ENCODE measurements at places on chromosomes 1 and 21.
A peak's percentile ranks its signal among the peaks of the same experiment; 100 is the strongest.

DNA sequence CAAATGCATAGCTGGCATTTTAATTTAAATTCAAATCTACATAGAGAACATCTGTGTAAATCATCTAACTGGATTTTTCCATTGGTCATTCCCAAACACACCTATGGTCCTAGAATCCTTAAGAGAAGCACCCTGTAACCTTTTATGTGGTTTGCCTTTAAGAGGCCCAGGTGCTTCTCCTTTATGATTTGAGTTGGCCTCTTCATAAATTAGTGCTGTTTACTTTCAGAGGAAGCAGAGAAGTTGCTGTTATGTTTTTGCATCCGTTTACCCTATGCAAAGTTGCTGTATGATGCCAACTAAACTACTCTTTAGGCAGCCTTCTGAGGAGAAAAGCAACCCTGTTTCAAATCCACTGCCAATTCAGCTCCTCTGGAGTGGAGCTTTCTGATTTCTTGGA, 193.8 kb downstream of the HS2ST1 start:
- no peak for DNase-seq

DNA sequence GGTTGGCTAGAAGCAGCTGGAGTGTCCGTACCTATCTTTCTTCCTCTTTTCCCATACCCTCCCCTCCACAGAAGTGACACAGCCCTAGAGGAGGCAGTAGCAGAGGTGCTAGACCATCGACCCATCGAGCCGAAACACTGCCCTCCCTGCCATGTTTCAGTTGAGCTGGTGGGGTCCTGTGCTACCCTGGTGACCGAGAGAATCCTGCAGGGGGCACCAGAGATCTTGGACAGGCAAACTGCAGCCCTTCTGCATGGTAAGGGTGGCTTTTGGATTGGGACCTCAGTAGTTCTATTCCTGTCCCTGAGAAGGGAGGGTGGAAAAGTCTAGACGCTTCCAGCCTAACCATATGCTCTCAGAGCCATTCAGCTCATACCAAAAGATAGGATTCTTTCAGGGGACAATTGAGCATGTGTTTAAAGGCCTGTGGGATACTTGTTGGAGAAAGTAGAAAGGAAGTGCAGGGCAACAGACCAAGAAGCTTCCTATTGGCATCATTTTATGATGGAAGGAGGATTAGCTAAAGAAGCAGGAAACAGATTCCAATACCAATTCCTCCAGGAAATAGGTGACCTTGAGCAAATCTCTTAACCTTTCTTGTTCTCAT, 11.7 kb upstream of the BNIPL start:
- peak; percentile 60 for DNase-seq

DNA sequence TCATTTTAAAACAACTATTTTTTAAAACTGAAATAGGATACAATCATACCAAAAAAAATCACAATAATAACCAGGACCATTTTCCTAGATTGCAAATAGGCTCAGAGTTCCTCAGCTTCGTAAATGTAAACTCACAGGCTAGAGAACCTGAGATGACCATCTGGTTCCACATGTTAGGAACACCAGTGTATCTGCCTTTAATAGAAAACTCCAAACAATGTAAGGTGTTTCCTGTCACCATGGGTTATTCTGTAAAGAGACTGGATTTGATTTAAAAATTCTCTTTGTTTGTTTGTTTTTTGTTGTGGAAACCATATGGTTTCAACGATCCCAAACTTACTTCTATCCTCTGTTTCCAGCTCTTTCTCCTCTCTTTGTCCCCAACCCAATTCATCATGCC, 197.5 kb downstream of the ZZZ3 start:
- no peak for DNase-seq

GRCh38 chr21:24395320-24395923, 1211.9 kb downstream of the MRPL39 start:
- DNase-seq, result no peak

GRCh38 chr1:226660410-226661182, 78.5 kb downstream of the ITPKB start:
- DNase-seq, result no peak

- peak; percentile 74 for DNase-seq
These were observed 280.2 kb downstream of the DPYD start for GRCh38 chr1:97640677-97641076.

- DNase-seq, result peak; percentile 73
These were observed 421.8 kb downstream of the PTBP2 start for GRCh38 chr1:97143236-97143882.

GRCh38 chr1:247448107-247448791, 9.7 kb downstream of the OR2B11 start:
- DNase-seq, result peak; percentile 68

- DNase-seq, result no peak
These were observed 2.7 kb upstream of the ZBTB21 start for GRCh38 chr21:42012763-42013329.

GRCh38 chr21:44455524-44456213, 359 bp downstream of the LRRC3 start:
- no peak for DNase-seq

GRCh38 chr1:159763686-159764085, 17.1 kb upstream of the DUSP23 start:
- DNase-seq, result no peak

DNA sequence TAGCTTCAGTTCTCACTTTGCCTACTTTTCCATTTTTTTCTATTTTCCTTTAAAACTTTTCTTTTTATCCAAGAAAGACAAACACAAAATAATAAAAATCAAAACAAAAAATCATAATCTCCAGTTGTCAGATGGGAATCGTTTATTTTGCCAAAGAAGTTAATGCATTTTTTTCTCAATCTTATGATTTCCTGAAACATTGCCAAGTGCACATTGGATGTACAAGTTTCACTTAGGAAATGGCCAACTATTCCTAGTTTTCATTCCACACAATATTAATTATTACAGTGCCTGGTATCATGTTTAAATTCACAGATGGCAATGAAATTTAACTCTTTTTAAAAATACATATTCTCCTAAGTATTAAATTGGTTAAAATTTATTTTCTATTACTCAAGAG, 1050.5 kb downstream of the TTLL7 start:
- no peak for DNase-seq

- peak; percentile 93 for DNase-seq
These were observed 78.7 kb downstream of the PBX1 start for GRCh38 chr1:164637461-164638375.

DNA sequence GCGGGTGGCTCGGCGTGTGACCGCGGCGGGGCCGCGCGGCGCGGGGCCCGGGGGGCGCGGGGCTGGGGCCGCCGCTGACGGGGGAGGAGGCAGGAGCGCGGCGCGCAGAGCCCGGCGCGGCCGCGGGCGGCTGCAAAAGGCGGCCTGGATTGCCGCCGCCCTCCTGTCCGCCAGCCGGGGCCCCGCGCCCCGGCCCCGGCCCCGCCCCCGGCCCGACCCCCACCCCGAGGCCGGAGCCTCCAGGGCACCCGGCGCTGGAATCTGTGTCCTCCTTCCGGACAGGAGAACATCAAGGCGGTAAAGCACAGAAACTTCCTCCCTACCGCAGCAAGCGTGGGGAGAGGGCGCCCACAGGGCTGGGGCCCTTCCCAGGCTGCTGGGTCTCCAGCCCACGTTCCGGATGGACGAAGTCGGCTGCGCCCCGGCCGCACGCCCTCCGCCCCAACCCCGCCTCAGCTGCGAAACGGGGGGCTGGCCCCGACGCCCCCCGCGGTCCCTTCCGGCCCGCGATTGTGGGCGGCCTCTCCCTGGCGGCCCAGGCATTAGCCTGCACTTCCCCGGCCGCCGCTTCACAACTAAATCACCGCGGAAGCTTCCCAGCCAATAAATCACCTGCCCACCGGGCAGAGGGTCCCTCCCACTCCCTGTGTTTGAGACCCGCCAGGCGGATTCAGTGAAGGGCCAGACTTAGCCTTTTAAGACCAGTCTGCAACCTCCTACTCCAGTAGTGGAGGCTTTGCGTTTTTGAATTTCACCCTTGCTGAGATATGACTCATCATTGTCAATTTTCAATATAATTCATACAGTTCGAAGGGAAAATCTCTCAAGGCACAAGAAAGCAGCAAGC, 106.0 kb downstream of the SLC45A1 start:
- DNase-seq, result peak; percentile 64

GRCh38 chr1:181219938-181220337, 131.4 kb downstream of the IER5 start:
- DNase-seq, result no peak

- DNase-seq, result no peak
These were observed 210.4 kb upstream of the CSF3R start for GRCh38 chr1:36693161-36693525.

DNA sequence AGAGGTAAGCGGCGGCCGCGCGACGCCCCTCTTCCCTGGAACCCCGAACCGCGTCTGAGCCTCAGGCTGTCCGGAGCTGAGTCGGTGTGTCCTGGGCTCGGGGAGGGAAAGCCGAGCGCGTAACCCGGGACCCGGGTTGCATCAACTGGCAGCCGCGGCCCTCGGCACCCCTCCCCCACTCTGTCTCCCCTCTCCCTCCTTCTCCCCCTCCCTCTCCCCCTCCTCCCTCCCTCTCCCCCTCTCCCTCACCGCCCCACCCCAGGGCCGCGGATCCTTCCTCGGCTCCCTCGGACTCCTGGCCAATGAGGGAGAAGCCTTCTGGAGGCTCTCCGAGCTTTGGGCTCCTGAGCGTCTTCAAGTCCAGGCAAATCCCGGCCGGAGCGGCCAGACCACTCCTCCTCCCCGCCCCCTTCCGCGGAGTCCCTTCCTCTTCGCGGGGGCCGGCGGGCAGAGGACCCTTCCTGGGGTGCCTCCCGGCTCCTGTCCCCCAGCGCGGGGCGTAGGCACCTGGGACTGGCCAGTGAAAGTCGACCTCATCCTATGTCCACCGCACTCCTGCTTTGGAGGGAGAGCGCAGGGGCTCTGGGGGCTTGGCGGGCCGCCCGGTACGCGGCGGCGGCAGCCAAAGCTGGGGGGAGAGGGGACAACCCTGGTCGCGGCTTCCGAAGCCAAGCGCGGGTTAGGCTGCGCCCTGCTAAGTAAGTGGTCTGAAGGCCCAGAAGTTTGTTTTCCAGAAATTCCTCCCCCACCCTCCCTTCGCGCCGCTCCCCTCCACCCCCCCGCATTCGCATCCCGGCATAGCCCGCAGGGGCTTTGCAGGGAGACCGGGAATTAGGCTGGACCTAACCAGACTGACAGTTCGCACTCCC, 850 bp downstream of the SESN2 start:
- DNase-seq, result peak; percentile 82

DNA sequence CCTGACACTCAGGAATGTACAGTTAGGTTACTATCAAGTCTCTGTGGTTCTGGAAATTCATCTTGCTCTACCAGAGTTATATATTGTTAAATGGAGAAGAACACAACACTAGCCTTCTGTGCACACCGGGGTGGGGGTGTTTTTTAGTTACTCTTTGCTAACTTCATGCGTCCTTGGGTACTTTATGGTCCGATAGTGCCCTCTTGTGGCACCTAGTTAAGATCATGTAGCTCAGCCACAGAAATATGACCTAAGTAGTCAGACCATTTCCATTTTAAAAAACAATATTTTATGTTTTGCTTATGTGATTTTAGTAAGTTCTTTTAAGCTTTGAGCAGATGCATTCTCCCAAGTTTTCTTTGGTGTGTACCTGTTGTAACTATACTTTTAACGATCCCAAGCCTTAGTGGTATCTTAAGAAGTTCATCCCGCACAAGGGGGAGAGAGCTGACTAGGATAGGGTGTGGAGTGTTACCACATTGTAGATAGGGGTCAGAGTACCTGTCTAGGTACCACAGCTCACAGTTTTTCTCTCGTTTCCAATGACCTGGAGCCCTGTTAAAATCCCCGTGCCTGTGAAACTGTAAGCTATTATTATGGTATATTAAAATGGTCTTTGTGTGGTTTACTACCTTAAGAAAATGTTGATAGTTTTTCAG, 20.6 kb upstream of the SH3D21 start:
- peak; percentile 86 for DNase-seq

GRCh38 chr1:30138891-30139290, 584.5 kb downstream of the MATN1 start:
- no peak for DNase-seq

DNA sequence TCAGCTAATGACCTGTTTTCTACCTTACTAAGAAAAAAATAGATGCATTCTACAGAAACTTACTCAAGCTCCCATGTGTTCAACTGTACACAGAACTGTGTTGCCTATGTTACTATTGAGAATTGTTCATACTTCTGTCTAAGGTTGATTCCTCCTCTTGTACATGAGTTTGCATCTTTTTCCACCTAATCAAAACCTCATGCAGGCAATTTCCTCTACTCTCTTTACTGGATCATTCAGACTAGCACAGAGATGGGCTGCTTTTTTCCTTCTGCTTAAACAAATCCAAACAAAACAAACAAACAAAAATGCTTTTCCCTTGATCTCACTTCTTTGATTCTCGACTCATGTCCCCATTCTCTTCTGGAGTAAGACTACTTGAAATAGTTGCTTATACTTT, 58.8 kb upstream of the PTGFR start:
- no peak for DNase-seq

DNA sequence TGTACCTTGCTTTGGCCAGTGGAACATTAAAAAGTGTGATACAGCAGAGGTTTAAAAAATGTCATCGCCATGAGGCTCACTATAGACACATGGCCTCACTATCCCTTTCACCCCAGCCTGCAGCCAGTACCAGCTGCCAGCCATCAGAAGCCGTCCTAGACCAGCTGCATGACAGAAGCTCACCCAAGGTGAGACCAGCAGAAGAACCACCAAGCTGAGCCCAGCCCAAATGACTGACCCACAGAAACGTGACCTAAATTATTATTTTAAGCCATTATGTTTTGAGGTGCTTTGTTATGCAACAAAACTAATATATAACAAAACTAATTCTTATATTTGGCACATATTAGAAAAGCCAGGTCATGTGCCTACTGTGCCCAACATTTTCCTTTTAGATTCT, 91.1 kb downstream of the KCNN3 start:
- no peak for DNase-seq

GRCh38 chr1:1543706-1544099, 3.3 kb upstream of the TMEM240 start:
- peak; percentile 16 for DNase-seq

DNA sequence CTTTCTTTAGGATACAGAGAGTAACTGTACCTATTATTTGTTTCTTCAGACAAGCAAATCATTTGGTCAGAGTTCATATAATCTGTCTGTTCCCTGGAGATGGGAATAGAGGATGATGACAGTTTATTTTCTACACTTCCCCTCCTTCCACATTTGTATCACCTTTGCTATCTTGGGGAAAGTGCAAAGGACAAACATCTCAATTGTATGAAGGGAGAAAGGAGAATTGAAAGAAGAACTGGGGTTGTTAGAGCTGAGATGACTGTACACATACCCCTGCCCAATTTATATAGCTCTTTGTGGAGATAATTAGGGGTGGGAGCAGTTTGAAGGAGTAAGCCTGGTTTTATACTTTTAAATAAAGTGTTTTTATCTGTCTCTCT, 14.0 kb downstream of the POLR3GL start:
- no peak for DNase-seq

GRCh38 chr1:233367057-233367803, 39.7 kb downstream of the MAP3K21 start:
- DNase-seq, result peak; percentile 93

DNA sequence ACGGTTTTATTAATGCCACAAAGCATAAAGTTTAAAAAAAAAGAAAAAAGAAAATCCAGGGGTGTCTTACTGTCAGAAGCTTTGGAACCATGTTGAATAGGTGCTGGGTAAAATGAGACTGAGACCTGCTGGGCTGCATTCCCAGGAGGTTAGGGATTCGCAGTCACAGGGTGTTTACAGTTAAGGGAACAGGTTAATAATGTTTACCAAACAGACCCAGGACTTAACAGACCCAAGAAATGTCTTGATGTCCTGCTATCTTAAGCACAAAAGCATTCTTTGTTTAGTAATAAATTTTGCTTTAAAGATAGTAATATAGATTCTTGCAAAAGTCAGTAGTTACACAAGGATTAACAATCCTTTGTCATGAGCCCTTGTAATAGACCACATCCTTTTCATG, 54.7 kb downstream of the OLFML3 start:
- DNase-seq, result no peak

GRCh38 chr1:80258659-80259058, 1252.1 kb upstream of the ADGRL4 start:
- no peak for DNase-seq
